ENCODE measurements at places on chromosomes 12 and 14. TPM values are rescaled to one million over a fixed set of nuclear protein-coding genes. Genes with fewer than 3 reads are reported as not detected.

HOXC12 gene
- total RNA-seq, result not detected

ARHGEF25 gene
- 31.5 TPM for total RNA-seq

COCH gene
- 0.46 TPM for total RNA-seq

ETFBKMT gene
- 3.3 TPM for total RNA-seq
